ENCODE measurements at places on chromosomes 11 and 22.

DNA sequence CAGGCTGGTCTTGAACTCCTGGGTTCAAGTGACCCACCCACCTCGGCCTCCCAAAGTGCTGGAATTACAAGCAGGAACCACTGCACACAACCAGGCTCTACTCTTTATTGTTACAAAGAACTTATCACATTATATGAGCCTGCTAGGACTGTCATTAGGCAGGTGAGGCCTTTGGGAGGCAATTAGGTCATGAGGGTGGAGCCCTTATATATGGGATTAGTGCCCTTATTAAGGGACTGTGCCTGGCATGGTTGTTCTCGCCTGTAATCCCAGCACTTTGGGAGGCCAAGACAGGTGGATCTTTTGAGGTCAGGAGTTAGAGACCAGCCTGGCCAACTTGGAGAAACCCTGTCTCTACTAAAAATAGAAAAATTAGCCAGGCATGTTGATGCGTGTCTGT, 10.5 kb upstream of the PSMC3 start:
- DNase-seq: no peak

GRCh38 chr22:31496735-31497146, 405 bp downstream of the SFI1 start:
- no peak for DNase-seq

DNA sequence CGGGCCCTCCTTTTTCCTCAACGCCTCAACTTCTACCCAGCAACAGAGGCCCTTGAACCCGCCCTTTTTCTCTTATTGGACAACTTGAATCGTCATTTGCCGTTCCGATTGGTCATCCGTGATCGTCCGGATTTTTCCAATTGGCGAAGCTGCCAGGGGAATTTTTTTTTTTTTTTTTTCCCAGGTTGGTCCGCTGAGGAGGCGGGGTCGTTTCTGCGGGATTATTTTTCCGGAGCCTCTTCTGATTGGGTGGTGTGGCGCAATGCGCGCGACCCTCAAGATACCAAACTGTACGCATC, 465 bp upstream of the TTC9C start:
- DNase-seq: peak; percentile 97

- no peak for DNase-seq
These were observed 29.2 kb upstream of the SCN3B start for GRCh38 chr11:123683428-123684170.

GRCh38 chr11:126485021-126485792, 129.7 kb downstream of the ST3GAL4 start:
- no peak for DNase-seq

DNA sequence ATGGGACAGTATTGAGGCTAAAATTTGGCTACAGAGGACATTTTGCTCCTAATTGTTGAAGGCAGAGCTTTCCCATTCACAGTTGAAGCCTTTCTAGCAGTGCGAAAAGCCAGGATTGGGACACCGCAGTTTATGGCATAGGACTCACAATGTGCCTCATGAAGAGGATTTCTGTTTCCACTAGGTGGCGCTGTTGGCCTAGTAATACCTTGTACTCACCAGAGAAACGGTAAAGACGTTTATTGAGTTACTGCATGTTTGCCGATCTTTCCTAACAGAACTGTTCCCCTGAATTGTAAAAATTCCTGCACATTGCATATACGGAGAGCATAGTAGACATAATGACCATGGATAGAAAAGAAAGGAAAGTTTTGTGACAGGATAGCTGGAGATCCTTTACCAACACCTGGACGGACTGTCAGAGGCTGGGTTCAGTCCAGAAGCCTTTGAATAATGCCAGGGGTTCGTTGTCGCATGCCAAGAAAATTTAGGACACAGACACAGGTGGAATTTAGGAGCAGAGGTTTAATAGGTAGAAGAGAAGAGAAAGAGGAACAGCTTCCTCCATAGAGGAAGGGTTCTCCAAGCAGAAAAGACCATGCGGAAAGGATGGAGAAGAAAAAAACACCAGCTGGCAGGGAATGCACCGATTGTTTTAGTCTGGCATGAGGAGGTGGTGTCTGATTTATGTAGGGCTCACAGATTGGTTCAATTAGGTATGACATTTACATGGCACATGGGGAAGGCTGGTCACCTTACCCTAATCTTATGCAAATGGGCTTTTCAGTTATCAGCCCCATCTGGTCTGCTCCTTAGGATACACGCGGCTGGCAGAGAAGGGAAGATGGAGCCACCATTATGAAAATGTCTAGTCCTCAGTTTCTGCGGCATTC, 10.8 kb upstream of the OR51D1 start:
- peak; percentile 75 for DNase-seq

DNA sequence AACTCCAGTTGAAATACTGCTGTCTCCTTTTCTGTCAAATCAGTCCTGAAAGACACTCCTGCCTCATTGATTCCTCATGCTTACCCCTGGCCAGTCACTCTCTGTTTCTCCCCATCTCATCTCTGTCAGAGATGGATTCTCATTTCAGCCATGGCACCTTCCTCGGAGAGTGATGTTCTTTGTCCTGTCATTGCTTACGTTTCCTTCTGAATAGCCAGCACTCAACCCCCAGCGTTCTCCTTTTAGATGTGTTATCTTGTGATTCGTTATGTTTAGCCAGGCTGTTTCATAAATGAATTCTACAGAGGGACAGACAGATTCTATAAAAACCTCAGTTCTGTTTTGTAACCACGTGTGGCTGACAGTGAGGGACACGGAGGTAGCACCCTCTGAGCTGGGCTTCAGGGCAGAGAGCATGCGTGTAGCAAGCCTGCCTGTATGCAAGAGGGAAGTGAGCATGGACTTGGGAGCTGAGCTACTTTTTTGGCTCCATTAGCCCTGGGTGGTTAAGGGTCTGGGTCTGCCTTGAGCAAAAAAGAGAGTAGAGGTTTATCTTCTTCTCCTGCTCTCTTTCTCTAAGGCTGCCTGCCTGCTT, 354.6 kb downstream of the DDX10 start:
- DNase-seq: no peak

DNA sequence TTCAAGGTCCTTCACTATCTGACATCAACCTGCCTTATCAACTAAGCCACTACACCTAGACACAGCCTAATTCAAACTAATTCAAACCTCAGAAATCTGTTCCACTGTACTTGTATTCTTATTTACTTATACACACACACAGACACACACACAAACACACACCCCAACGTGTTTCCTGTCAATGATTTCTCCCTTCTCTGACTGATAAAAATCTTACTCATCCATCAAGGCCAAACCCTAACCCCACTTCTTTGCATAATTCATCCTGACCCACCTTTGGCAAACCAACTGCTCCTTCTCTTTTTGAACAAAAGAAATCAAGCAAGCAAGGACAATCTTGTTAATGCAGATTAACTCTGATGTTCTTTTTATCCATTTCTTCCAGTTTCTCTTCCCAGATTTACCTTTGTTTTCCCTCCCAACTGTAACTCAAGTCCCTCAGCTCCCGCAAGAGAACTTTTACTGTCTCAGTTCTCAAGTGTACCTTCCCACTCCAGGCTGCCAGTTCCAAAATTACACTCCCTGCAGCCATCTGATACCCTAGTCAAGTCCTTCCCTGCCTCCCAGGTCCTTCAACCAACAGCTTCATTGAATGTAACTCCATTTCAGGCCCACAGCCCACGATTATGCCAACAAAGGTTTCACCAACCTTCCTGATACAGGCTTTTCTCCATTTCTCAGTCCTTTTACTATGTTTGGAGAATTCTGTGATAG, 78.3 kb downstream of the PAK1 start:
- no peak for DNase-seq

- DNase-seq: peak; percentile 93
These were observed 109.4 kb downstream of the GRIA4 start for GRCh38 chr11:105719073-105719822.

GRCh38 chr11:69203381-69203780, 47.6 kb downstream of the SMIM38 start:
- no peak for DNase-seq

GRCh38 chr11:43943372-43943930, 1.0 kb downstream of the C11orf96 start:
- no peak for DNase-seq

DNA sequence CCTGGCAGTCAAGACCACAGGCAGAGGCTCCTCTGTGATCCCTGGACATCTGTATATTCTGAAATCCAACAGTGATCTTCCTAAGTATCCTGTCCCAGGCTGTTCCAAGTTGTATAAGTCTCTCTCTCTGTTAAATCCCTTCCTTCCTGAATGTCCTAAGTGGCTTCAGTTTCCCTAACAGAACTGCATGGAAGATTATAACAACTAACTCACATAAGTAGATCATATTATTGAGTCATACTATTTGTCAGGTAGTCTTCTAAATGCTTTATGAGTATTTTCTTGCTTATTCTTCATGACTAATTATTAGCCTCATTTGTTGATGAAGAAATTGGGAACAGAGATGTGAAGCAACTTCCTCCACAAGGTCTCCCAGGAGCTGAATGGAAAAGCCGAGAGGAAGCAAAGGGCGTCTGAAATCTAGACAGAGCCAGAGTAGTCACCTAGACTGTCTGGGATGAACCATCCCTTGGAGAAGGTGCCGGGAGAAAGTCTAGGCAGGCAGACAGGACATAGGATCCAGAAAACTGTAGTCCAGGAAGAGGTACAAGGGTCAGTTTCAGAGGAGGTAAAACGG, 93.2 kb upstream of the FAT3 start:
- DNase-seq: no peak

DNA sequence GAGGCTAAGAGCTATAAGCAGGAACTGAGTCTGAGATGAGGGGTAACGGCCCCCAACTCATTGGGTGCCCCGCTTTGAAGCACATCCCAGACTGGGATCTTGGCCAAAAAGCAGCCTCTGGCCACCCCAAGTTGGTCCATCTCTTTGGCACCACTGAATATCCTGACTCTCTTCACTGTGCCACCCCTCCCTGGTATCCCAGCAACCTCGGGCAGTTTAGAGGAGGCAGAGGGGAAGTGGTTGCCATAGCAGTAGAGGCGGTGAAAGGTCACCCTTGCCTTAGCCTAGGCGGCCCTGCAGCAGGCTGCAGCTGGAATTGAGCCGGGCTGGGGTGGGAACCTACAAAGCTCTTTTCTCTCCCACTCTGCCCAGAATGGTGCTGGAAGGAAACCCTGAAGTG, 1.1 kb downstream of the PELI3 start:
- DNase-seq: peak; percentile 29

DNA sequence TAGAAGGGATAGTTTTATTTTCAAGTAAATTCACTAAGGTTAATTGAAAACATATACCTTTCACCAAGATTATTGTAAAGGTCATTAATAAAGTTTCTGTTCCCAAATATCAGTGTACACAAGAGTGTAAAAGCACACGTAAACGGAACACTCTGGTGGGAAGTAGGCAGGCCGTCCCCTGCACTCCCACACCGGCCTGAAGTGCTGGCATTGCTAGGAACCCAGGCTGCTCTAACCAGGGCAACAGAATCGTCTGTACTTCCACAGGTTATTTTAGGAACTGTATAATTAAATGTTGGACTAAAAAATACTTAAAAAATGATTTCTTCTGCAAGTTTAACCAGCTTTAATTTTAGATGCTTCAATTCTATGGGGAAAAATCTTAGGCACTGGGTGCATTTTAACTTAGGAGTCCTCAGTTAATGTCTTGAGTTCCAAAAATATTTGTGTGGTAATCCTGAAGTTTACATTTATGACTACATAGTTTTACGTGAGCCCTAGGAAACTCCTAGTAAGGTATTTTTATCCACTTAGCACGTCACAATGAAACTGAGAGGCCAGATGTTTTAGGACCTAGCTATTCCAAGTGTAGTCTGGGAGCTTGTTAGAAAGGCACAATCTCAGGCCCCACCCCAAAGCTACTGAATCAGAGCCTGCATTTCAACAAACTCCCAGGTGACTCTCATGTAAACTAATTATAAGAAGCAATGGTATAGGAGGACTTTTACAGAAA, 31.2 kb downstream of the KMT5B start:
- DNase-seq: no peak

- DNase-seq: no peak
These were observed 60.1 kb upstream of the ZC3H12C start for GRCh38 chr11:110032957-110033570.

DNA sequence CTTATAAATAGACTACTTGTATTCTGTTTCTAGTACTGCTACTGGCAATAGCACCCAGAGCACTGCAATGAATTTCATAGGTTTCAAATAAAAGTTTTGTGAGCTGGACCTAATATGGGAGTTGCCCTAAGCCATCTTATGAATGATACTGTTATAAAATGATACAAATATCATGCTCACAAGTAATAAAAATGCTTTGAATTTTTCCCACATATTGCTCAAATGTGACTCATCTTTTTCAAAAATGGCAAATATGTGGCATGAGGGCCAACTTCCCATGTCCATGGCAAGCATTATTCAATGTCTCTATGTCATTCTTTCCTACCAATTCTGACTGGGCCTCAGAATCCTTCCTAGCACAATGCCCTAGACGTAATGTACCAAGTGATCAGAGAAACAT, 137.6 kb downstream of the TRPC6 start:
- no peak for DNase-seq

DNA sequence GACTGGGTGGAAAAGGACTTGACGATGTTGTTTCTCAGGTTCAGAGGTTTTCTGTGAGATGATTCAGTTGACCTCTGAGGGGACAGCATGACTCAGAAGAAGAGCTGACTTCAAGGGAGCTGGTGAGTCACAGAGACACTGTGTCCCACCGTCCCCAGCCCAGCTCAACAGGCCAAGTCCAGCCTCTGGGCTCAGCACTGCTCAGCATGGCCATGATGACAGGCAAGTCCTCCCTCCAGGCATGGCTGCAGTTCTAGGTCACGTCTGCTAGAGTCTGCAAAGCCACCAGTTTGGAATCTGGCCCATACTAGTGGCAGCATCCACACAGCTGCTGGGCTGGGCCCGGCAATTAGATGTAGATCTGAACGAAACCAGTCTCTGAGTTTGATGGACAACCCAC, 12.9 kb downstream of the TRIM29 start:
- DNase-seq: no peak
